ENCODE measurements at places on chromosomes 2 and 18.
A peak's percentile ranks its signal among the peaks of the same experiment; 100 is the strongest.

DNA sequence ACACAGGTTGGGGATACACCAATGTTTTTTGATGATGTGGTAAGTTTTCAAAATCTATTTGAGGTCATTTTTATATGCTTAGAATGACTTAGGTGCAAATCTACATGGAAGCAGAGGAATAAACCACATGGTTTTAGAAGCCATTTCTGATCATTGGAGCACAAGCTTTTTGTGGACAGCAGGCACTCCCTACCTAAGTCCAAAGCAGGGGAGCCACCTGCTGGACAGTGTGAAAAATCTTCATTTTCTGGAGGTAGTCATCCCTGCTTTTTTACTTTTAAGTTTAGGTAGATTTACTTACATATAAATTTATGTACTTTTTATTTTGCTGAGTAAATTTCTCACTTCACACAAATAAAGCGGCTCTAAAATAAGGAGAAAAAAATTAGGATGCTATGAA is 323.2 kb downstream of the PLCL1 start:
- DNase-seq: peak; percentile 10

DNA sequence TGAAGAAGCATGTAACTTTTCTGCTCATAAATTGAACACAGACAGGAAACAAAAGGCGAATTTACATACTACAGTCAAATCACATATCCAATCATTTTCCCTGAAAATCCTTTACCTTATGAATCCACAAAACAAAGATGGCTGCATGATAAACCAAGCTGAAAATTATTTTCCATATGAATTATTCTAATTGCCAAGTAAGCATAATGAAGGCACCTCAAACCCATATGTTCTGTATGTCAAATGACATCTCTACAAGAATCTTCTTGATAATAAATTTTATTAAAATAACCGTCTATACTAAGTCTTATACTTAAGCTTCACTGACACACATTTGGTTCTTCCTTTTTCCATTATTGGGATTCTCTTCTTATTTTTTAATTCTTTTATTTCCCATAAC is 1242.6 kb downstream of the CNTNAP5 start:
- DNase-seq: no peak

GRCh38 chr2:158773121-158773520 is 22.0 kb upstream of the DAPL1 start:
- DNase-seq: no peak

DNA sequence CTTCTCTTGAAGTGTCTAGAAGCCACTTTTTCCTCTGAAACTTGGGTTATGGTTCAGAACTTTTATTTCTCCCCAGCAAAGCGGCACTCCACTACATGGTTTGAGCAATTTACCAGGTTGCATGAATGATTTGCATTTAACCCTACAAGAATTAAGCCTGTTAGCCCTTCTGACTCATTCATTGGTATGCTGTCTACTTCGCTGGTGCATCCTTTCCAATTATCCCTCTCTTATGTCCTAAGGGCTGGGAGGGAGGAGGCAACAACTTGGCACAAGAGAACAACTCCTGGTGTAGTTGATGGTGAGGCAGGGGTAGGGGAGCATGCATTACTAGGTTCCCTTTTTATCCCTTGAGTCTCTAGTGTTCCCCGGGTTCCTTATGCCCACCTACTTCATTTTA is 293.4 kb upstream of the MEX3C start:
- DNase-seq: no peak

DNA sequence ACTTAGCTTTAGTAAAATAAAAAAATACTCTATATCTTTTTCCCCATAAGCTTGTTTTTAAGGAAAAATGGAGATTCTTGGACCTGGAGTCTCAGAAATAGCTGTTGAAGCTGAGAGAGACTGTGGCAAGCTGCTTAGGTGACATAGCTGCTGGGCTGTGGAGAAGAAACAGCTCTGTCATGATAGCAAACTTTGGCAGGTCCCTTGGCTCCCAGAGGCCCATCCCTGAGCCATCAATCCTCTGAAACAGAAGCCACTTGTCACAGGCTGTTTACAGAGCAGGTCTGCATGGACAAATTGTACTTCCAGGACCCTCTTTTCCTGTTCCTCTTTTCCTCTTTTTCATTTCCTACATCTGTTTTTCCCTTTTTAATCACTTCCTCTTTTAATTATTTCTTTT is 1370.1 kb upstream of the CRIM1 start:
- DNase-seq: no peak

- DNase-seq: no peak
These were observed 558 bp downstream of the TTC39C start for GRCh38 chr18:24014986-24015638.

GRCh38 chr2:238378230-238379095 is 48.3 kb upstream of the ASB1 start:
- DNase-seq: no peak

DNA sequence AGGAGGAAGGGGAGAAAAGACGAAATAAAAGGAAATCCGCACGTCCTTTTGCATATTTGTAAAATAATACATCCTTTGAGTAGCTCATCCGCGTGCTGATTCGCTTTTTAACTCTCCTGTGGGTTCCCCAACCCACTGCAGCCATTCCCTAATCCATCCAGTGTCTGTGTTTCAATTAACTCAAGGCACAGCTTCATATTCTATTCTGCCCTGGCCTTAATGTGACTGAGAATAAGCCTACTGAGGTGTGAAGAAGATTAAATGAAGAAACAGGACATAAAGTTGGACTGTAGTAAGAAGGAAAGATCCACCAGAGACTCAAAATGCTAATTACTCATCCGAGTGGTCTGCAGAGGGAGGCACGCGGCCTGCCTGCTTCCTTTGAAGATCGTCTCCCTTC is 161.4 kb upstream of the SH3BP4 start:
- DNase-seq: no peak

DNA sequence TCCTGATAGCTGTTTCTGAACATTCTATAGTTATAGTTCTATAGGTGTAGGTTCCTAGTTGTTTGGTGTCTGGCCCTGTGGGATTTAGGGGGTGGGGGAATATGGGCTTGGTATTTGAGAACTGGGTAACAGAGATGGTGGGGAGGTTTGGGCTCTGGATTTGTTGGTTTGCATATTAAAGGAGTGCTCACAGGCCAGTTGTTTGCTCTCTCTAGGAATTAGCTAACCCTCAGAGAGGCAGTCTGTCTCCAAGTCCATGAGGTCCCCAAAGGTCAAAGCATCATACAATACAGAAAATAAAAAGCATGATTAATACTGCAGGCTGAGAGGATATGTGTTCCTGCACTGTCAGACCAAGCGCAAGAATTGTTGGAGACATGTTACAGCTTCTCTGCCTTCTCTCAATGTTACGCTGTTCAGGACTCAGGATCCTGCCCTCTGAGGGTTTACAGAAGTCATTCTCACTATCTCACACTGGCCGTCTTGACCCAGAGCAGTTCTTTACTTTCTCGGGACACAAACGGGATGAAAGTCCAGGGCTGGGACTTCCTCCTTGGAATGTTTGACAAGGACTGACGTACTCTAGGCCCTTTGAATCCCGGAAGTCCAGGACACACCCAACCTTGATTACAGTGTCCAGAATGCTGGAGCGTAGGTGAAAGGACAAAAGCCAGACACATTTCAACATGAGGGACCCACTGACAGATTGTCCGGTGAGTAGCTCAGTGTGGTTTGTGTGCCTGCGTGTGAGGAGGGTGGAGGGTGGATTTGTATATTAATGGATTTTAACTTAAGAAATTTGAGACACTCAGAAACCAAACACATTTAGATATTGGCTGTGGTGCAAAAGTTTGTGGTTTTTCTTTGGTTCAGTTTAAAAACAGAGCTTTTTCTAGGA is at the start of gene NOSTRIN:
TSS of gene NOSTRIN (plus strand) at position 677 of the 898 bp plus-strand sequence. CDS start at position 687, 10 bp downstream.
- DNase-seq: no peak

- no peak for DNase-seq
These were observed 2.4 kb downstream of the PAIP2B start for GRCh38 chr2:71224457-71224856.

- DNase-seq: no peak
These were observed 492 bp downstream of the CHRNA1 start for GRCh38 chr2:174763780-174764179.

Measured in stimulated activated CD4-positive, alpha-beta T cell treated with anti-CD3 and anti-CD28 coated beads, Interleukin-15, amount 100 ng/mL, for 1 hour (primary cell).